ENCODE measurements at places on chromosomes 1 and 21.

- no peak for DNase-seq
These were observed 7.1 kb upstream of the IKBKE start for GRCh38 chr1:206463137-206463536.

GRCh38 chr1:77126307-77126706, 92.9 kb downstream of the PIGK start:
- DNase-seq: peak; percentile 18

DNA sequence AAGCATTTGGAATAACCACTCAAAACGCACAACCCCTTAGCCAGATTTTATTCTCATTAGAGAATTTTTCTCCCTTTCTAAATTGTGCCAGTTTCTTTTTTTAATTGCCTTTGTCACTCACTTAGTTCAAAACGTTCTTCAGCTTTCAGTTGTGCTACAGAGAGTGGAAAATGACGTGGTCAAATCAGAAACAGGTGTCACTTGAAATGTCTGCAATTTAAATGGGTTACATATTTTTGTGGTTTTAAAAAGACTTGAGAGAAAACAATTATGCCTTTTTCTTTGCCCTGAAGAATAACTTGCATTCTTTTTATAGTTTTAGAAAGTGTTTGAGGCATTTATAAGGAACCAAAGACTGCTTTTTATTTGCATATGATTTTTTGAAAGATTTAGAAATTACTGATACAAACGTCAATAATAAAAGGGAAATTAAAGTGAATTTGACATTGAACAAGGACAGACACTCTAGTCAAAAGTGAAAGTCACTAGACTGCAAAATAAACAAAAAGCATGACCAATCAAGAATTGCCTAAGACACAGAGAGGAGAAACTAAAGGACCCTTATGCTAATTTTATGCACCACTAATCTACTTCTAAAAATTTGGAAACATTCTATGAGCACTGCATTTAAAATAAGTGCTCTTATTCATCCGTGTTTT, 191.0 kb downstream of the TPR start:
- no peak for DNase-seq

GRCh38 chr1:70358921-70359564, 4.5 kb upstream of the ANKRD13C start:
- no peak for DNase-seq

GRCh38 chr1:74753104-74753503, 20.2 kb downstream of the TYW3 start:
- no peak for DNase-seq

DNA sequence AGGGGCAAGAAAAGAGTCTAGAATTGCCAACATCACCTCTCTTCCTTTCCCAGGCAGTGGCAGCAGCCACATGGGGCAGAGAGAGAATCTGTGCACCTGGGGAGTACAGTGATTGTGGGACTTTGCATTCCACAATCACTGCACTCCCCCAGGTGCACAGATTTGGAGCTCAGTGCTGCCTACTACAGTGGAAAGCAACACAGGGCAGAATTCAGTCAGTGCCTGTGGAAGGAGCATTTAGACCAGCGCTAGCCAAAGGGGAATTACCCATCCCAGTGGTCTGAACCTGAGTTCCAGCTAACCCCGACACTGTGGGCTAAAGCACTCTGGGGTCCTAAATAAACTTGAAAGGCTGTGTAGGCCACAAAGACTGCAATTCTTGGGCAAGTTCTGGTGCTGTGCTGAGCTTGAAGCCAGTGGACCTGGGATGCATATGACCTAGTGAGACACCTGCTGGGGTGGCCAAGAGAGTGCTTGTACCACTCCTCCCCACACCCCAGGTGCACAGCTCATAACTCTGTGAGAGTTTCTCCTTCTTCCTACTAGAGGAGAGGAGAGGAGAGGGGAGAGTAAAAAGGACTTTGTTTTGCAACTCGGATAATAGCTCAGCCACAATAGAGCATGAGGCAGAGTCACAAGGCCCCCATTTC, 50.3 kb downstream of the NUP210L start:
- DNase-seq: no peak

DNA sequence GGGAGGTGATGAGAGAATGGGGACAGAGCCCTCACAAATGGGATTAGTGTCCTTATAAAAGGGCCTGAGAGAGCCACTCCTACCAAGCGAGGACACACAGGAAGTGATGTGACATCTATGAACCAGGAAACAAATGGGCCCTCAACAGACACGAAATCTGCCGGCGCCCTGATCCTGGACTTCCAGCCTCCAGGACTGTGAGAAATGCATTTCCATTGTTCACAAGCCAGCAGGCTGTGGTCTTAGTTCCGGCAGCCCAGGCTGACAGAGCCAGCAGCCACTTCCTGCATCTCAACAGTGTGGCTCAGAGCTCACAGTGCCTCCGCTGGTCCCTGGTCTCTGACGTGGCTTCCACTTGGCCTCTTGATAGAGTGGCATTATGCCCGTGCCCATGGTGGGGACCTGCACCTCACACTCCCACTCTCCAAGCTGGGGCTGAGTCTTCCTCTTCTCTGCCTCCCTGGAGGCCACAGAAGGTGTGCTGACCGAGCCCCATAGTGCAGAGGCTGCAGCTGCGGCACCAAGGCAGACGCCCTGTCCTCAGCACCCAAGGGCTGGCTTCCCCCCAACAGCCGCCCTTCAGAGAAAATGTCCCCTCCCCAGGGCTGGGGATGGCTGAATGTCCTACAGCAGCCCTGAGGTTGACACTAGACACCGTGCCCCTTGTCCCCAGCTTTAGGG, 44.9 kb downstream of the ACOT7 start:
- peak; percentile 67 for DNase-seq

DNA sequence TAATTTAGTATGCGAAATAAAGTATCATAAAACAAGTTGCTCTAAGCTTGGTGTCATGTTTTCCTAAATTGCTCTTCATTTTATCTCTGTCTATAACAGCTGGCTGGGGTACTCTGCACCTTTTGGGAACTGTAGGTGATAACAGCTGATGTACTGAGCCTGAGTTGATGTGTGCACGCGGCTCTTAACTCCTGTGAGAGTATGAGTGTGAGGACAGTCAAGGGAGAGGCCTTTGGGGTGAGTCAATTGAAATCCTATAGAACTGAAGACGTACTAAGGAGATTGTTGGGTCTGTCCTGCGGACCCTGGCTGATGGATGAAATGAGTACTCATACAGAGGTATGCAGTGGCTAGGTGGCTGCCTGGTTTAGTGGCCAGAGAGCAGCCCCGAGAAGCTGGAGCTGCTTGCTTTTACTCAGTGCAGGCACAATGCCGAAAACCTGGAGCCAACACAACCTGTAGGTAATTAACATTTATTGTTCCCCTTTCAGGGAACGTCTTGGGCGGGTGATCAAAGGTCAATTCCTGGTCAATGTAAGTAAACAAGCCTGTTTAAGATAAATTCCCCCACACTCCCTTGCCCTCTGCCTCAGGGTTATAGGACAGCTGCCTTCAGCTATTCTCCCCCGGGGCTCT, 188.5 kb downstream of the PRDM2 start:
- no peak for DNase-seq

DNA sequence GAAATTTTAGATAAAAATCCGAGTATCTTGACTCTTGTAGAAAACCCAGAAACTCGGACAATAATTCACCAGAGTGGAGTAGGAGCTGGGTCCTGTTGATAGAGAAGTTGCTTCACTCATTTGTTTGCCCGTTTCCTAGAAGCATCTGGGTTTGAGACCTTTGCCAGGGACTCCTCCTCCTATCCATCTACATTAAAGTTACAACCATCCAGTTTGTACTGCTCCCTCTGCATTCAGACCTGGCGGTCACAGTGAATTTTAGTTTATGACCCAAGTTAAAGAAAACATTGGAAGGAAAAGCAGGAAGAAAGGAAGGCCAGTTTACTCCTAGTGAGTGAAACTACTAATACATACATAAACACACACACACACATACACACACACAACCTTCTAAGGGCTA, 64.6 kb downstream of the CLDN17 start:
- no peak for DNase-seq

GRCh38 chr1:223714421-223714724, 2.0 kb downstream of the CAPN2 start:
- no peak for DNase-seq

GRCh38 chr1:197360068-197360467, 92.0 kb downstream of the CRB1 start:
- DNase-seq: no peak

- DNase-seq: no peak
These were observed 548.1 kb downstream of the BRINP3 start for GRCh38 chr1:189929501-189930099.

DNA sequence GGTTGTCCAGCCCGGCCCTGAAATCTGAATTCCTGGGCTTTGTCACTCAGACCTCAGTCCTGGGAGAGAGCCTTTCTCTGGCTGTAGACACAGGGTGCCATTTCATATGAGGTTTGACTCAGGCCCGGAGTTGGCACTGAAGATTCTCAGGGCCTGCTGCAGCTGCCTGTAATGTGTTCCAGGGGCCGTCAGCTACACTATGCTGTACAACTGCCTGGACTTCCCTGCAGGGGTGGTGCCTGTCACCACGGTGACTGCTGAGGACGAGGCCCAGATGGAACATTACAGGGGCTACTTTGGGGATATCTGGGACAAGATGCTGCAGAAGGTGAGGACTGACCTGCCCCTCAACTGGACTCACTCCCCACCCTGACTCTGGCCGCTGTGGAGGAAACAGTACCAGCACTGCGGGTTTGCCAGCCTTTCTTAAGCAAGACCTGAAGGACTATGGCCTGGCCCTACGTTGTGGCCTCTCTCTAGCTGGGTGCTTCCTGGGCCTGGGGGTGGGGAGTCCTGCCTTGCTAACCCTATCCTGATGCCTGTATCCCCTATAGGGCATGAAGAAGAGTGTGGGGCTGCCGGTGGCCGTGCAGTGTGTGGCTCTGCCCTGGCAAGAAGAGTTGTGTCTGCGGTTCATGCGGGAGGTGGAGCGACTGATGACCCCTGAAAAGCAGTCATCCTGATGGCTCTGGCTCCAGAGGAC, 18.9 kb downstream of the FAAH start:
- no peak for DNase-seq

DNA sequence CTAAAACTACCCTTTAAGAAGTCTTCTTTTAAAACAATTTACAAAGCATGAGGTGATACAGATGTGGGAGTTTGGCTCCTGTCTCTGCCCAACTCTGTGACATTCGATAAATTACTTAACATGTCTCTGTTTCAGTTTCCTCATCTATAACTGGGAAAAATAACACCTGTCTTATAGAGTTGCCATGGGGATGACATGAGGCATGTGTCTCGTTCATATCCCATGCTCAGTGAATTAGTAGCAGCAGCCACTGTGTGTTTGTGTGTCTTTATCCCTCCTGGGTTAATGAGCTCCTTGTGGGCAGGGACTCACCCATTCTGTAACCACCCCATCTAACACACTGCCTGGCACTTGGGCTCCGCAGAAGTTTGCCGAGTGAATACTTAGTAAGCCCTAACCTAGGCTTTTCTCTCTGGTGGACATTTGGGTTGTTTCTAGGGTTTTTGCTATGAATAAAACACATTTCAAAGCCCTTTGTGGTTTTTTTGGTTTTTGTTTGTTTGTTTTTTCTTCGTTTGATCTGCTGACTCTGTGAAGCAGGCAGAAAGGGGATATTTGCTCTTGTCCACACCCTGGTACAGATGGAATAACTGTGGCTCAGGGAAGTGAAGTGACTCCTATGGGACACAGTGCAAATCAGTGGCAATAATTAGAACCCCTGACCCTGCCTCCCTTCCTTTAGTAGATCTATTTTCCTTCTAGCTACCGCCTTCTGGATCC, 797 bp upstream of the KCNJ9 start:
- no peak for DNase-seq

GRCh38 chr1:175629318-175629694, 114.1 kb downstream of the TNR start:
- no peak for DNase-seq

DNA sequence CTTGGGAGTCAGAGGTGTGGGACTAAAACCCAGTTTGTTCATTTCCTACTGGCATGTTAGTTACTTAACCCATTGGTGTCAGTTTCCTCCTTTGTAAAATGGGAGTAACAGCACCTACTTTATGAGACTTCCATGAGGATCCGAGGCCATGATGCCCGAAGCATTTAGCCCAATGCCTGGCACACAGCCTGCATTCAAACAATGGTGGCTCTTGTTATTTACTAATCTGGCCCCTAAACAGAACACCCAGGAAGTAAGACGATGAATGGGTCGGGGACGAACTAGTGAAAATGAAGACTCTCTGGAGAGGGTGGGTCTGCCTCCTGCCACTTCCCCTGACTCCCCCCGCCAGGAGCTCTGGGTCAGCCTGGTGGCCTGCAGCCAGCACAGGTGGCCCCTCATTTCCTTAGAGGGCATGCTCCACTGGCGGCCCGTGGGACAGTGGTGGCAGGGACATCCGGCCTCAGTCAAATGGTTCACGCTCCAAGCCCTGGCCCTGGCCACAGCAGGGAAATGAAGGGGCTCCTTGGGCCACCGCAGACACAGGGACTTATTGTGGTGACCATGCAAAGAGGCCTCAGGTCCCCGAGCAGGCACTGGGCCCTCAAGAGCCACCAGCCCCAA, 9.5 kb upstream of the TAS1R2 start:
- DNase-seq: no peak

DNA sequence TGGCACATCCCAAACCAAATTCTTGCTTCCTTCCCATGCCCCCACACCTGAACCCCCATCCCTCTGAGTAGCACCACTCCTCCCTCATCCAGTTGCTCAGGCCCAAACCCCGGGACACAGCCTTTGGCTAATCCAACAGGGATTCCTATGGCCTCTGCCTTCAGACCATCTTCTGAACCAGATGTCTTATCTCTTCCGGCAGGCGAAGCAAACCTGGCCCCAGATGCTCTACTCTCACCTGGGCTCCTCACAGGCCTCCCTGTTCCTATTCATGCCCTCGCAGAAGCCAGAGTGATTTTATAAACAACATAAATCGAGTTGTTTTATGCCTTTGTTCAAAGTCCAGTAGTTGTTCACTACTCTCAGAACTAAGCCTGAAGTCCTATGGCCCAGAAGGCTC, 12.5 kb upstream of the KCNA2 start:
- DNase-seq: no peak

DNA sequence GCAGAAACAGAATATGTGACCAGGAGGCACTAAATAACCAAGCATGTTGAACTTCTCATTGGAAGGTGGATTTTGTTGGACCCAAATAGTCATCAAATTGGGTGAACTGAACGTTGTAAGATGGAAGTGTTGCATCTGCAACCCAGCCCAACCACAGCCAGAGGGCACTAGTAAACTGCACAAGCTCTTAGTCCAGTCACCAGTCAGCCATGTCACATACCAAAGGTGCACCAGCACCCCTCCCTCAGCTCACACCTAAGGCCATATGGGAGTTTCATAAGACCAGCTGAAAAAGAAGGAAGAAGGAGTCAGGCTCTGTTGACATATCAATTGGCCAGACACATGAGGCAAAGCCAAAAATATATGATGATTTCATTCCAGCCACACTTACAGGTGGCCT, 481.7 kb upstream of the NR5A2 start:
- no peak for DNase-seq

DNA sequence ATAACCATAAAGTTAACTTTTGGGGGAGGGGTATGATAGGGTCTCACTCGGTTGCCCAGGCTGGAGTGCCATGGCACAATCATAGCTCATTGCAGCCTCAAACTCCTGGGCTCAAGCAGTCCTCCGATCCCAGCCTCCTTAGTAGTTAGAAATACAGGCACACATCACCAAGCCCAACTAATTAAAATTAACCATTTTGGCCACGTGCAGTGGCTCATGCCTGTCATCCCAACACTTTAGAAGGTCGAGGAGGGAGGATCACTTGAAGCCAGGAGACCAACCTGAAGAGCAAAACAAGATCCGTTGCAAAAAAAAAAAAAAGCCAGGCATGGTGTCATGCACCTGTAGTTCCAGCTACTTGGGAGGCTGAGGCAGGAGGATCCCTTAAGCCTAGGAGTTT, 26.6 kb upstream of the MED18 start:
- no peak for DNase-seq

GRCh38 chr1:232662910-232663309, 33.0 kb upstream of the SIPA1L2 start:
- DNase-seq: no peak
